Large intestine (tissue), 12 donors: ENCODE measurements at places on chromosomes 16 and 17.

DNA sequence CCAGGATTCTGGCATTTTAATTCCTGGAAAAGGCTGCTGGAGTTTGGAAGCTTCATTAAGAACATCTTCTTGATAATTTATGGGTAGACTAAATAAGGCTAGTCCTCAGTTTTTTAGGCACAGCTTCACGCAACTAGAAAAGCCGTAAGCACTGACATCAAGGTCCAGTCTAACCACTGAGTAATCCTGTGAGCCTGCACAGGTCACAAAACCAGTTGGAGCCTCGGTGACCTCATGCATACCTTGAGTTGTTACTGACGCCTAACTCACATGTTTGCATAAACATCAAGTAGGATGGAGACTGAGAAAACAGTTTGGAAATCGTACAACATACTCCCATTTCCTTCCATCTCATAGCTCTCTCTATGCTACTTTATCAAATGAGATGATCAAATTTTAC, 63.8 kb upstream of the RCVRN start:
- DNase-seq = no peak

DNA sequence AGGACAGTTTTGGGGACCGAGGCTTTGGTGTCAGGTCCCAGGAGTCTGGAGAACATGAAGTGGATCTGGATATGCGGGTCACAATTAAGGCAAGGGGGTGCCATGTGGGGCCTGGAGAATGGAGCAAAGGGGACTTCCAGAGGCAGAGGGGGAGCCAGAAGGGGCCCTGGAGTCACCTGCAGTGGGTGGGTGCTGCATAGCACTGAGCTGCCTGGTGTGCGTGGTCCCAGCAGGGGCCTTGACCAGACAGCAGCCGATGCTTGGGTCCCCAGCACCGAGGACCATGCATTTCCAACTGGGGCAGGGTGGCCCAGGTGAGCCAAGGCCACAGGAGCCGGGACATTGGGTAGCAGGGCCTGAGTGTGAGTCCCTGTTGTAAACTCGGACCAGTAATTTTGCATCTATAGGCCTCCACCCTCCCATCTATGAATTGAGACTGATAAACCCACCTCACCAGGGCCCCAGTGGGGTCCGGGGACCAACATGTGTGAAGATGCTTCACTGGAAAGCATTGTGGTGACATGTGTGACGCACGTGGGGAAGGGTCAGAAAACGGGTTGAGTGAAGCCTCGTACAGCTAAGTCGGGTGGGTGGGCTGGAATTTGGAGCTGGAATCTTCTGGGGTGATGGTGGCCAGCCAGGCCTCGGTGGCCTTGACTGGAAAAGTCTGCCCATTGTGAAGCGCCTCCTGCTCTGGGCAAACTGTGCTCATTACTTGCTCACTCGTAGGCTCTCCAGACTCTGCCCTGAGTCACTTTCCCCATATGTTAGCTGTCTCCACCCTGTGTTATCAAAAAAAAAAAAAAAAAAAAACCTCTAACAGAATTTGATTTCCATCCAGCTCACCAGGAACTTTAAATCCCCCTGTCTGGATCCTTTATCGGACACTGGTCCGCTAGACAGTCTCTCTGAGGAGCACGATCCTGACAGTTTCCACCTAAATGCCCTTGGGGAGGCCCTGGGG, 90.5 kb upstream of the ZNF469 start:
- no peak for DNase-seq

GRCh38 chr16:68444056-68444657, 4.2 kb downstream of the SMPD3 start:
- peak; percentile 52 for DNase-seq

- no peak for DNase-seq
Observed at GRCh38 chr17:51154176-51154575, 817 bp downstream of the NME1 start.

DNA sequence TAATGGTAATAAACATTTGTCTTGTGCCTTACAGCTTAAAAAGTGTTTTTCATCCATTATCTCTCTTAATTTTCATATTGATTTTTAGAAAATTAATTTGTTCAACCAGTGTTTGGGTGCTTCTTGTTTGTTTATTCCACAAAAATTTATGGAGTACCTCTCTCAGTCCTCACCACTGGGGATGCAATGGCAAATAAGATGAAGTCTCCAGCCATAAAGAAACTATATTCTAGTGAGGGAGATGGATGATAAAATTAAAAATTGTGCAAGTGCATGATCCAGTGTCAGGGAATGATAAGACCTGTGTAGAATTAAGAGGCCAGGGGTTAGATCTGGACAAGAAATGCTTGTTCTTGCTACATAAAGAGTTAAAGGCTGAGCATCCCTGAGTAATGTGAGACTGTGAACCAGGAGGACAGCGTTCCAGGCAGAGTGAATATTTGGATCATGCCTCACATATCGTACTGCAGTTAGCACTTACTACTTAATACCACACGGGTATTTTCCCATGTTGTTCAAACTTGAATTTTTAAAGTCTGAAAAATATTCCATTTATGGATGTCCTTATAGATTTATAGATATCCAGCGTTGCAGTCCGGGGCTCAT, 535.7 kb upstream of the HSBP1 start:
- DNase-seq = no peak

GRCh38 chr17:39920218-39921210, 2.1 kb upstream of the GSDMB start:
- DNase-seq = peak; percentile 77
